ENCODE measurements at places on chromosomes 6 and 20.

DNA sequence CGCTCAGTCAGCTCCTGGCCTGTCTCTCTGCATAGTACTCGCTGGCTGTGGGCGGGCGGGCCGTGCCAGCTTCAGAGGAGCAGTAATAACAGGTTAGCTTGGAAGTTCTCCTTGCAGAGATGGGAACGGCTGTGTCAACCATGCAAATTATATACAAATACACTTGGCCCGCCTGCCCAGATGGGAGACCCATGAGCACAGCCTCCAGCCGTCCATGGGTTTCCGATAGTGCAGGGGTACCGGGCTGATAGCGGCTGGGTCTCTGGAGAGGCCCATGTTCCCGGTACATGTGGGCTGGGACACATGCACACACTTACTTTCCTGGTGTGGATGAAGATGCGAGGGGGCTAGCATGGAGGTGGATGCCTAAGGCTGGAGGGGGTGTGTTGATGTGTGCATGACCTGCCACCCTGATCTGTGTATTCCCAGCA lies 12.8 kb upstream of the ZNF831 start:
- no peak for DNase-seq

DNA sequence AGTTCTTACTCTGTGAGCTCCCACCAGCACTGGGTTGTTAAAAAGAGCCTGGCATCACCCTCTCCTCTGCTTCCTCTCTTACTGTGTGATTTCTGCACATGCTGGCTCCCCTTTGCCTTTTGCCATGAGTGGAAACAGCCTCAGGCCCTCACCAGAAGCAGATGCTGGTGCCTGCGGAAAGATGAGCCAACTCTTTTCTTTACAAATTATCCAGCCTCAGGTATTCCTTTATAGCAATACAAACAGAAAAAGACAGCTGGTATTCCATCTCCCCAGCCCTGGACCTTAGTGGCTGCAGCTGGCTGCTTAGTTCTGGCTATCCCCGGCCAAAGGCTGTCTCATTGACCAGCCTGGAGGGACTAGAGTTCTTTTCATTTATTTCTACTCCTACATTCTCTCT lies 129.1 kb downstream of the IMPG1 start:
- DNase-seq: no peak

DNA sequence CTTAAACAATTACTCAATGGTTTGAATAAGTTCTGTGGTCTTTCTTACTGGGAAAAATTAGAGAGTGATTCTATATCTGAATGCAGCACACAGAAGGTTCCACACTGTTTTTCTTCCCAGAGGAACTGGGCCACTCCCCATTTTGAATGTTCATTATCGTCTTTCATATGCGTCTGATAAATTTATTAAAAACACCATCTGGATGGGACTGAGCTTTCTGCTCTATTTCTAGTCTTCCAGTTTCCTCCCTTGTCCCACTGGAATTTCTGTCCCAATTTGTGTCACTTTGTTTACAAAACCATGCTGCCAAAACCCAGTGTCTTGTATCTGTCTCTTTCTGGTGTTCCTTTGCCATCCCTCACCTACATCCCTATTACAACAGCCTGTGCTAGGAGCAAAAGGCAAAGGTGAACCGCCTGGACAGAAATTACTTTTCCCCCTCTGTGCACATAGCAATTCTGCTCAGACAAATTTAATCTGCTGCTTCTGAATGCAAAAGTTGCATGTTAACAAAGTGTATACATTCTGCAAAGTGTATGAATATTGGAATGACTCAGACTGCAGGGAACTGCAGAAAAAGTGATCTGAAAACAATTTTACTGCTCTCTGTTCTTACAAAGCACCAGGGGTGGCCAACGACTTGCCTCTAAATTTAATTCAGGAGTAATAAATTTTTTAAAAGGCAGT lies 333.6 kb downstream of the BTBD9 start:
- DNase-seq: no peak

- DNase-seq: no peak
These were observed 28.0 kb downstream of the FRMD1 start for GRCh38 chr6:168050881-168051586.

- no peak for DNase-seq
These were observed 172.6 kb downstream of the BMP2 start for GRCh38 chr20:6940048-6940447.

DNA sequence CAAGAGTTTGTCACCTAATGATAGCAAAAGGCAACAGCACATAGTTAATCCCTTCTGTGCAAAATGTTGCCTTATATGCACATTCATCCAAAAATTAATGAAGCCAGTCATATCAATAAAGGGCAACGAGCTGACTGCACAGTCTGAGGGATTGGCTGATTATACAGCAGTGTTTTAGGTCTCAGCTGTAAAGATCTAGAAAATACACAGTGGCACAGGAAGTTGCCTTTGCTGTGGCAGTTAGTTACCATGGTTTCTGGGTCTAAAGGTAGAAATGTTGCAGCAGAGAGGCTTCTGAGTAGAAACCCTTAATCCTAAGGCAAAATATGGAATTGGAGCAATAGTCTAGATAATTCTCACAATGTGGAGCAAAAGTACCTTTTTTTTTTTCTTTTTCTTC lies 89.7 kb downstream of the SMPDL3A start:
- DNase-seq: no peak

- DNase-seq: no peak
These were observed 17.8 kb upstream of the RFX6 start for GRCh38 chr6:116859264-116859663.

DNA sequence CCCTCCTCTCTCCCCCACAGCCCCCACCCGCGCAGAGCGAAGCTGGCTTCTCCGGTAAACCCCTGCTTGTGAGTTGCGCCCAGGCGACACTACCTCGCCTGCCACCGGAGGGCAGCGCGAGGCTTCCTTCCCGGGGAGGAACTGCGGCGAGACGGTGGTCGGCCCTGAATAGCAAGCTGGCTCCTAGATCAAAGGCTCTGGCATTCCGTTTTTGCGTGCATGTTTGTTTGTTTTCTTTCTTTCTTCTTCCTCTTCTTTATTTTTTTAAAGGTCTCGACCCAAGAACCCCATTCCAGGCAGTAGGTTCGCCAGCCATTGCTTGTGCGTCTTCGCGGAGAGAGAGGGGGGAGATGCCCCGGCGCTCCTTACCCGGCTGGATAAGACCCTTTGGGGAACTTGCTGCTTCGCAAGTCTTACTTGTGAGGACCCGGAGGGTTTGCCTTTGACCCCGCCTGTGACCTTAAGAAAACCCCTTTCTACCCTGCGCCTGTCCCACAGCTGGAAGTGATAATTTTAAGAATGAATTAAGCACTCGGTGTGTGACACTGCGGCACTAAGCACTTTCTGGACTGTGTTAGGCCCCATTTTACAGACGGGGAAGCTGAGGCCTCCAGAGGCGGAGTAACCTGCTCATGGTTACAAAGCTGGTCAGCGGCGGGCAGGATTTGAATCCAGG lies 92.7 kb upstream of the SIRPA start:
- no peak for DNase-seq

DNA sequence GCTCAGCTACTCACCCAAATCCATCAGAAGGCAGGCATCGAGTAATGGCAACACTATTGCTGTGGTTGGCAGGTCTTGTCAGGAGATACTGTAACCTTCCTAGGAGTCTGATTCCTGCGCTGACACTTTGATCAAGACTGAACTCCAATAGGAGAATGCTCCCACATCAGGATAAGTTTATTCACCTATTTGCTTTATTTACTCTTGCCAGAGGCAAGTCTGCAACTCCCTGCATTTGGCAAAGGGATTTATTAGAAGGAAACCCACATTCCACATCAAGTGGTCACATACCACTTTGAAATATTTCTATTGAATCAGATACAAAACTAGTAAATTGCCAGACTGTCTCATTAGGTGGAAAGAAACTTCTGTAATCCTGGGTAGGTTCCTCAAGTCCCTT lies 43.5 kb downstream of the ZFAND3 start:
- no peak for DNase-seq

- no peak for DNase-seq
These were observed 68.3 kb upstream of the EXOC2 start for GRCh38 chr6:760982-761955.

GRCh38 chr6:89118931-89119330 lies 1.1 kb upstream of the SRSF12 start:
- no peak for DNase-seq

- DNase-seq: no peak
These were observed 11.8 kb downstream of the GNAS start for GRCh38 chr20:58864346-58864745.

DNA sequence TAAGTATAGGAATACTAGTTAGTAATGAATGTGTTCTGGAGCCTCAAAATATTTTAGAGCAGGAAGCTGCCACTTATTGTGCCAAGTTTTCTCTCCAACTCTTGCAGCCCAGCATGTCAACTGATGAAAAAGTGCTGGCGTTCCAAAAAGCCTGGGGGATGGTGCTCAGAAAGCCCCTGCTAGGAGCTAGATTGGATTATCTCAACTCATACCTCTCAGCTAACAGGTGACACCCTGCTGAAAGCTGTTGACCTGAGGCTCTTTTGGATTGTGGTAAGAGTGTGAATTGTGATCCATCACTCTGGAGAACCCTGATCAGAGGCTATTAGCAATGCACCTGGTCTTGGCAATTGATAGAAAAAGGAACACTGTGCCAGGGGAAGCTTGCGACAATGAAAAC lies 580.4 kb downstream of the EYS start:
- no peak for DNase-seq
